ENCODE measurements at places on chromosomes 11 and 22. TPM values are rescaled to one million over a fixed set of nuclear protein-coding genes. Genes with fewer than 3 reads are reported as not detected.

GRCh38 chr11:14315130-14315529 lies 43.9 kb downstream of the RRAS2 start:
- no peak for DNase-seq

DNA sequence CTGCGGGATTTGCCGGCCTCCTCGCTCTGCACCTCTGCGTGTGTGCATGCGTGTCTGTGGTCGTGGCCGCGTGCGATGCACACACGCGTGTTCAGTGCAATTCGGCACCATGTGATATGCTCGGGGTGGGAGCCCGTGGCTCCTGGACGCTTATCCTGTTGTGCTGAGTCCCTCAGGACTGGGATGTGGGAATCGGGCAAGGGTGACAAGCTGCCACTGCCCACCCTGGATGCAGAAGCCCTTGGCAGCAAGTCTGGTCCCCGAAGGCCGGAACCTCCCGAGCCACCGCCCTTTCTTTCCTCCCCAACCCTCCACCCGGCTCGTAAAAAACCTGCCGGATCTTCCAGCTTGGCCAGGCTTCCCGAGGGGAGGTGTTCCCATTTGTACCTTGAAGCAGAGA lies 128.2 kb downstream of the PHF21B start:
- DNase-seq = peak; percentile 67

DNA sequence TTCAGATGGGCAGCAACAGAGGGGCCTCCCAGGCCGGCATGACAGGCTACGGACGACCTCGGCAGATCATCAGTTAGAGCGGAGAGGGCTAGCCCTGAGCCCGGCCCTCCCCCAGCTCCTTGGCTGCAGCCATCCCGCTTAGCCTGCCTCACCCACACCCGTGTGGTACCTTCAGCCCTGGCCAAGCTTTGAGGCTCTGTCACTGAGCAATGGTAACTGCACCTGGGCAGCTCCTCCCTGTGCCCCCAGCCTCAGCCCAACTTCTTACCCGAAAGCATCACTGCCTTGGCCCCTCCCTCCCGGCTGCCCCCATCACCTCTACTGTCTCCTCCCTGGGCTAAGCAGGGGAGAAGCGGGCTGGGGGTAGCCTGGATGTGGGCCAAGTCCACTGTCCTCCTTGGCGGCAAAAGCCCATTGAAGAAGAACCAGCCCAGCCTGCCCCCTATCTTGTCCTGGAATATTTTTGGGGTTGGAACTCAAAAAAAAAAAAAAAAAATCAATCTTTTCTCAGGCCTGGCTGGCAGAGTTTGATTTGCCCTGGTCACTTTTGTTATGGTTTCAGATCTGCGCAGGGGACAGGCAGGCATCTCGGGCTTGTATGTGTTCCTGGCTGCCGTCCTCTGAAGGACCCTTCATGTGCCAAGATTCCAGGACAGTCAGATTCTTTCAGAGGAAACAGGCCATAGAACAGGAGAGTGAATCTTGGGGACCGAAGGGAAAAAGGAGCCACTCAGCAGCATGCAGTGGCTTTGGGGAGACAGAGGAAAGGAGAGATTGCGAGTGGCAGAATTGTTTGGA lies 5.3 kb downstream of the TAGLN start:
- no peak for DNase-seq

RFPL3 gene
- total RNA-seq = not detected

DNA sequence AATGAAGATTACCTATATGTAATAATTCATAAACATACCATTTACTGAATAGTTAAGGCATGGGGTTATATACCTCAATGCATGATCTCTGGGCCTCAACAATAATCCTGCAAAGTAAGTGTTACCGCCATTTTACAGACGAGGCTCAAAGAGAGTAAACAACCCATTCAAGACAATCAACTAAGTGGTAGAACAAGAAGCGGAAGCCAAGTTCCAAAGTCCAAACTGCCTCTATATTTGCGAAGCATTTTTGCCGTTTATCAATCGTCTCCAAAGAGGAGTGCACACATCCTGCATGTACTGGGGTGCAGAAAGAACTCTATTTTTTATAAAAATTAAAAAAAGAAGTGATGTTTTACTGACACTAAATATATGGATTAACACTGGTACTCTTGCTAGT lies 27.5 kb upstream of the P4HA3 start:
- no peak for DNase-seq

DNA sequence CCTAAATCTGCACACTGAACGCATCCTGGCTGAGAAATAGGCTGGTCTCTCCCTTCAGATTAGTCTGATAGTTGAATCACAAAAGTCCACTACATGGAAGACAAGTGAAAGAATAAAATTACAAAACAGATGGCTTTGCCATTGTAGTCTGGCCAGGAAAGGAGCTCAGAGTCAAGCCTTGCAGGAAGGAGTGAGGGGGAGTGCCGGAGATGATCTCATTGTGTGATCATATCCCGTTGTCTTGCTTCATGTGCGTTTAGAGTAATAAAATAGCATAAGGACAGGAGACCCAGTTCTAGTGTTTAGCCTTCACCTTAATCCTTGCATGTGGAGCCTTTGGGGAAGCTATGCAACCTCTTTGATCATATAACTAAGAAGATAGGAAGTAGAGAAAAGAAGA lies 666.7 kb upstream of the RAG2 start:
- no peak for DNase-seq

DNA sequence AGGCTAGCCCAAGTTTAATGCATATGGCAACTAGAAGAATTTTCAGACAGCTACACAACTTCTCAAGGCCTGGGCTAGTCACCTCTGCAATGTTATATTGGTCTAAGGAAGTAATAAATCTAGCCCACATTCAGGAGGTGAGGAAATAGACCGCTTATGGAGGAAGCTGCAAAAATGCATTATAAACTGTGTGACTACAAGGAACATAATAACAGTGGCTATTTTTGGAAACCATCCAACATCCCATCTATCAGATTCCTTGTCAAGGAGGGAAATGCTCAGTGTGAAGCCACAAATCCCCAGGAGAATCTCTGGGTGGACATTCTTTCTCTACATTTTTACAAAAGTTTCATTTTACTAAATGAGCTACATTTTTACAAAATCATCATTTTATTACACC lies 76.1 kb downstream of the BBOX1 start:
- DNase-seq = no peak

- DNase-seq = no peak
Measured at GRCh38 chr11:59097113-59097708, 9.8 kb upstream of the FAM111B start.

GRCh38 chr11:61688365-61689163 lies 8.4 kb downstream of the DAGLA start:
- no peak for DNase-seq

DNA sequence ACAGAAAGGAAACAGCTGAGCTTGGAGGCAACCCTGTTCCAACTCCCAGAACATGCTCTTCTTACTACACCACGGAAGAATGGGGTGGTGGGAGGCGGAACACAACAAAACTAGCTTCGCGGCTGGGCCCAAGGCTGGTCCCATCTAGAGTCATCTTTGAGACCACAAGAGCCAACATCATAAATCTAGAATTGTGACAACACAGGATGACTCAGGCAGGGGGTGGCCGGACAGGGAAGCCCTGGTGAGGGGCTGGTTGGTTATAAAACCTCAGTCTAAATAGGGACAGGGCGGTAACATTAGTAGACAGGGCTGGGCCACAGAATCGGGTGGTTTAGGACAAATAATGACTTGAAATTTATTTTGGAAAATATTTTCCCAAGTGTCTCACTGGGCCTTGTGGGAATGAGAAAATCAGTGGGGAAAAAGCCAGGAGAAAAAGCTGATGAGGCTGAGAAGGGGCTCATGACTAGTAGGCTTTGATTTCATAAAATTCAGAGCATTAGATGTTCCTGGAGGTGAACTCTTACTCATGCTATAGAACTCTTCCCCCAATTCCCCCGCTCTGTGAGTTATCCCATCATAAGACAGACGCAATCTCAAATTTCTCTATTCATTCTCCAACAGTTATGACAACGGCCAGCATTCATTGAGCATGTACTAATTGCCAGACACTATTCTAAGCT lies 151.8 kb upstream of the TIMP3 start:
- no peak for DNase-seq
